Epithelial cell of proximal tubule (primary cell): ENCODE measurements at places on chromosomes 12 and 14. TPM values are rescaled to one million over a fixed set of nuclear protein-coding genes. Genes with fewer than 3 reads are reported as not detected.

- no peak for DNase-seq
Observed at GRCh38 chr12:89234324-89235114, 117.8 kb downstream of the DUSP6 start.

DNA sequence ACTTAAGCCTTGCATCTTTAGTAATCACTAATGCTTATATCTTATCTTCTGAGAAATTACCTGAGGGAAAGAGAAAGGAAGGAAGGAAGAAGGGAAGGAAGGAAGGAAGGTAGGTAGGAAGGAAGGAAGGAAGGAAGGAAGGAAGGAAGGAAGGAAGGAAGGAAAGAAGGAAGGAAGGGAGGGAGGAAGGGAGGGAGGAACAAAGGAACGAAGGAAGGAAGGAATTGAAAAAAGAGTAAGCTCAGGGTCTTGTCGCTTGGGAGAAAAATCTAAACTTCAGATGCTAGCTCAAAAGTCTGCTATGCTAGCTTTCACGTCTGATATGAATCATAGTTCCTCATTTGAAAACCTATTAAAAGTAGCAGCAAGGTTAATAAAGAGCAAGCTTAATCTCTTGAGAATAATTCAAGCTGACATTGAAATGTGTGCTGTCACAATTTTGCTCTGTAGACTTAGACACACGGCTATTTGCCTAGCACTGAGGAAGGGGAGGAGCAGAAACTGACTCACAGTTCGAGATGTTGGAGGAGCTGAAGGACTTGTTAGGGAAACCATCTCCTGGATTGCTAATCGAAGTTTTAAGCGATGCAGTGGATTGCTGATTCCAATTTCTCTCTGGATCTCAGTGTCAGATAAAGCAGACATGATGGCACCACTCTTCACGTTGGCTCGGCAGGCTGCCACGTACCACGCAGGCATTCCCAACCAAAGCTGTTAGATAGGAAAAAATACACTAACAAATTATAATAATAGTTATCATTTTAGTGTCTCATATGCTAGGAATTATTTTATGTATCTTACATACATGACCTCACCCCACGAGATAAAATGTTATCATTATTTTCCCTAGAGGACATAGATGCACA, 216.7 kb downstream of the ACSS3 start:
- no peak for DNase-seq

GRCh38 chr12:45098766-45099165, 47.9 kb upstream of the DBX2 start:
- DNase-seq, result no peak

GARIN6 gene
- total RNA-seq, result not detected in 2 replicates

GPR135 gene
- 0.87 and 1.3 TPM in 2 replicates for total RNA-seq
